ENCODE measurements at places on chromosomes 13 and 19.

DNA sequence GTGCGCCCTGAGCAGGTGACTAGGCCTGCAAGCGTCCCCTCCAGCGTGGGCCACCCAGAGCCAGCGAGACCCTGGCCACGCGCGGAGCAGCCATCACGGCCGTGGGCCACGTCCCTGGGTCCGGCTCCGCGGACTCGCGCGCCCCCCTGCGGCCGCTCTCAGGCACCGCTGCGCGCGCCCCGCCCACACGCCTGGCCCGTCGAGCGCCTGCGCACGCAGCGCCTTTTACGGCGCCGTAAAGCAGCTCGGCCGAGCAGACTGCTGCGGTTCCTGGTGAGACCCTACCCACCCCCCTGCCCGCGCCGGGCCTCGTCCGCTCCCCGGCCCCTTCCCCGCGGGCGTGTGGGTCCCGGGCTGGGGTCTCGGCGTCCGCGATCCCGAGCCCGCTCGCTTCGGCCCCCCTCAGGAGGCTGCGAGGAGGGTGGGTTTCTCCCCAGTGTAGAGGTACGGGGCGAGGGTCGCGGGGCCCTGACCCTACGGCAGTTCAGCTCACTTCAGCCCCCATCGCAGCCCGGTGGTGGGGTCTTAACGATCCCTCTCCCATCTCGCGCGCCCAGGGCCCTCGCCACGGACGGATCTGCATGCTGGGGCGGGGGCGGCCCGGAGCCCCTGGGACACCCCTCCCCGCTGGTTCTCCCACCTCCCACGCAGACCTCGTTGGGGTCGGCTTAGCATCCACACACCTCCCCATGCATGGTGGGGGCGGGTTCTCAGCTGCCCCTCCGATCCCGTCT is at the start of gene TRAPPC5:
Gene TRAPPC5 (plus strand): TSS at position 228 of the 734 bp plus-strand sequence. CDS start 1,421 bp downstream, outside the sequence.
- peaks cover 17% of the 10 kb centered on the region for H3K27me3 ChIP-seq
- peak within 1 kb of the TSS; percentile 90 for H3K27ac ChIP-seq
- peak within 1 kb of the TSS; percentile 98 for H3K4me3 ChIP-seq
- DNase-seq = peak; percentile 94
- peaks cover 42% of the 10 kb centered on the region for H3K4me1 ChIP-seq

DNA sequence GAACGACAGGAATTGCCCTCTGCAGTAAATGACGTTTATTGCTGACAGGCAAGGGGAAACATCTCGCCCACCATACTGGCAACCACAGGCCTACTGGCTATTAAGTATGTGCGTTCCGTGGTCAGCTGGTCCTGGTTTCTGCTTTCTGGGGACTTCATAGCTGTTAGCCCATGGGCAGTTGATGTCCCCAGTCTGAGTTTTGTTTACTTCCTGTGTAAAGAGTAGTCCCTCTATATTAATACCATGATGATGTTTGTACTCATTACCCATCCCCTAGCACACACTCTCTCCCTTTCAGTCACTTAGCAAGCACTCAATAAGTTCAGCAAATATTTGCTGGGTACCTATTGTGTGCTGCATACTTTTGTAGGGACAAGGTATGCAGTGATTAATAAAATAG is 6.5 kb upstream of the MIA start:
- no peak overlapping the region for H3K4me3 ChIP-seq
- H3K36me3 ChIP-seq = peaks cover 25% of the 10 kb centered on the region
- H3K27me3 ChIP-seq = no peaks in the 10 kb centered on the region
- H3K4me1 ChIP-seq = peaks cover 3% of the 10 kb centered on the region

GRCh38 chr13:87444135-87444534 is 227.0 kb upstream of the SLITRK5 start:
- H3K27me3 ChIP-seq = no peaks in the 10 kb centered on the region
- no peak for DNase-seq
- no peak overlapping the region for H3K27ac ChIP-seq
- no peaks in the 10 kb centered on the region for H3K36me3 ChIP-seq
- no peak overlapping the region for H3K4me3 ChIP-seq
- no peaks in the 10 kb centered on the region for H3K4me1 ChIP-seq

DNA sequence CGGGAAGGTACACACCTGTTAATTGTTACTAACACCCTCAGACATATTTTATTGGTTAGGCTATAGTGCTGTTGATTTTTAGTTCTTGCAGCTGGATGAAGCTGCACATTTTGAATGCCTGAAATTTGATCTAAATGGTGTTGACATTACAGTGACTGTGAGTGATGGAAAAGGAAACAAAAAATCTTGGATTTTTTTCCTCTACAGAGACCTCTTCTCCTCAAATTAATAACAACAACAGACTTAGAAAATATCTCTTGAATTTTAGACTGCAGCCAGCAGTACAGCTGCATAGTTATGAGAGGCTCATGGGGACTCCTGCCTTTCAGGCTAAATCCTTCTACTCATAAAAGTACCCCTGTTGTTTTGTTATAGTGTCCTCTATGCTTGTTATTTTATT is 500.5 kb upstream of the SPRY2 start:
- H3K36me3 ChIP-seq = no peaks in the 10 kb centered on the region
- H3K27me3 ChIP-seq = no peaks in the 10 kb centered on the region
- H3K4me1 ChIP-seq = no peaks in the 10 kb centered on the region
- no peak for DNase-seq

- H3K27me3 ChIP-seq = no peaks in the 10 kb centered on the region
- H3K4me1 ChIP-seq = peaks cover 17% of the 10 kb centered on the region
- peak overlapping the region; percentile 68 for H3K4me3 ChIP-seq
- peak overlapping the region; percentile 94 for H3K27ac ChIP-seq
Observed at GRCh38 chr13:49995625-49996101, 1.2 kb upstream of the TRIM13 start.

GRCh38 chr19:52735734-52736133 is 890 bp upstream of the ZNF611 start:
- H3K4me3 ChIP-seq = no peak overlapping the region
- no peaks in the 10 kb centered on the region for H3K27me3 ChIP-seq
- peak overlapping the region; percentile 41 for H3K27ac ChIP-seq
- H3K4me1 ChIP-seq = peaks cover 4% of the 10 kb centered on the region
- H3K36me3 ChIP-seq = no peaks in the 10 kb centered on the region

DNA sequence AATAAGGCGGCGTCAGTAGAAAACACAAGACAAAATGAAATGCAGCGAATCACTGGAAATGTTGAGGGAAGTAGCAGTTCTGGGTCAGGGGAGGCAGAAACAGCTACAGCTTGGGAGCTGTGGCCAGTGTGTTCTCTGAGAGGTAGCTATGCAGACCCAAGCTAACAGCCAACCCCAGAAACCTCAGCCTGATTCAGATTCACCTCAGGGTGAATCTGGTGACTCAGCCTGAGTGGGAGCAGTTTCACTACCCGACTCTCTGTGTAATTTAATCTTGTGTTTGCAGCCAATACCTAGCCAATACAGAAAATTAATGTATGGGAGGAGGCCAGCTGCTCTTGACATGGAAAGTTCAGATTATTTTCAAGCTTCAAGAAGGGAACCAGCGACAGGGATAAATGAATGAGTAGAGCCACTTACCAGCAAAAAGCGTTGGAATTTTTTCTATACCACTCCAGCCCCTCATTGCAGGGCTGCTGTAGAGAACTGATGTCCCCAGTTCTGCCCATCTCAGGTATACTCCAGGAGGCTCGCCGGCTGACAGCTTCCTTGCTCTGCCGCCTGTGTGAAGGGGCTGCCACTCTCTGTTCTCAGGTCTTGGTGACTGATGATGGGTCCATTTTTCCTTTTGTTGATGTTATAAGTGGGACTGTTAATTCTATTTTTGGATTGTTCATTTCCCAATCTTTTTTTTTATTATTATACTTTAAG is 8.9 kb downstream of the IGFL3 start:
- H3K36me3 ChIP-seq = no peaks in the 10 kb centered on the region
- H3K27me3 ChIP-seq = no peaks in the 10 kb centered on the region
- peak overlapping the region; percentile 44 for H3K27ac ChIP-seq
- no peaks in the 10 kb centered on the region for H3K4me1 ChIP-seq
- DNase-seq = no peak
- H3K4me3 ChIP-seq = no peak overlapping the region

DNA sequence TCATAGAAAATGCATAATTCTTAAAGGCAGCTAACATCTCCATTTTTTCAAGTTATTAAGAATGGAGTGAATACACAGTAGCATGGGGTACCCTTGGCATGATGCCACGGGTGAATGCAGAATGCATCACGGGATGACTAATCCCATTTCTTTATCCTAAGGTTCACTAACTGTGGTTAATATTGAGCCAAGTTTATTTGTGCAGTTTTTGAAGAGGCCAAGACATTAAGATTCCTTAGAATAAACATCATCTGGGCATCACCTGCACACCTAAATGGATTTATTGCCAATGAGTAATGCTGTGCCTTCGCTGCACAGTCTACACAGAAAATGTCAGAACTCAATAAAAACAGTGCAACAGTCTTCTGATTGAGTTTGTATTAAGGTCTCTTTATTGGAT is 333.1 kb downstream of the GPC6 start:
- no peaks in the 10 kb centered on the region for H3K4me1 ChIP-seq
- no peak for DNase-seq
- H3K4me3 ChIP-seq = no peak overlapping the region

- peaks cover 17% of the 10 kb centered on the region for H3K4me1 ChIP-seq
- peaks cover 30% of the 10 kb centered on the region for H3K36me3 ChIP-seq
- no peak overlapping the region for H3K4me3 ChIP-seq
- H3K27me3 ChIP-seq = no peaks in the 10 kb centered on the region
- no peak for DNase-seq
- peak overlapping the region; percentile 82 for H3K27ac ChIP-seq
Observed at GRCh38 chr19:46350029-46350757, 3.3 kb downstream of the PPP5C start.
